Activated T-cell treated with anti-CD3 and anti-CD28 coated beads, Interleukin-2, amount 50 U/mL, for 24 hours (primary cell): ENCODE measurements at places on chromosomes 16 and 17.

- DNase-seq: no peak
Measured at GRCh38 chr17:51052235-51052634, 68.4 kb downstream of the SPAG9 start.

GRCh38 chr17:33871720-33872540, 383.2 kb upstream of the CCL2 start:
- DNase-seq: no peak

GRCh38 chr16:72126429-72126765, 32.8 kb downstream of the DHX38 start:
- DNase-seq: no peak

DNA sequence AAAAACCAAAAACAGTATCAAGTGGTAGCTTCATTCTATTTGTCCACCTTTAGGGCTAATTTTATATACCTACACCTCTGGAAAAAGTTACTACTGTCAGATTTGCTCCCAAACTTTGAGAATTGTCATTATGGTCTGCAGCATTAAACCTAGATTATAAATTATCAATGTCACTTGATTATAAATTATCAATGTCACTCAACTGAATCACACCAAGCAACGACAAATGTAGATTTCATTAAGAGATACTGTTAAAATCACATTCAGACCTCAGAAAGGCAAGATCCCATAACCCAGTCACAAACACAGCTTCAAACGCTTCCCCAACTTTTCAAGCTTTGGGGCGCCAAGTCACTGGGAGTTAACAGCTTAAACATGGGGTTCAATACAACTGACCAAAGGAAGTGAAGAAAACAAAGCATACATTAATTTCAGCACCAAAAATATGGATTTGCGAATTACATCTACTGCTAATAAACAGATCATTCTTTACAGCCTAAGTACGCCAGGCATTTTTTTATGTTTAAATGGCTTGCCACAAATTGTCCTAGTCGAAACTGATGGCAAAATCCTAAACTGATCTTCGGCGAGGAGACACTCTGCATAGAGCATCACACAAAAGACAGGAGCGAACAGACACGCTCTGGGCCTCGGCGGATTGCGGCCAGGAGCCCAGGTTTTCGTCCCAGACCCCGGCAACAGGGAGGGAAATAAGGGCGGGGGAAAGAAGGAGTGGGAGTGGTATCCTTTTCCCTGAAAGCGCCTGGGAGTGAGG, 981 bp downstream of the GLG1 start:
- DNase-seq: no peak

- DNase-seq: no peak
Measured at GRCh38 chr16:77637940-77638339, 84.4 kb upstream of the NUDT7 start.

GRCh38 chr17:2018716-2019510, 6.2 kb downstream of the RTN4RL1 start:
- no peak for DNase-seq
